IPS DF 6.9 (cell line): ENCODE measurements at places on chromosomes 11 and 22.

- DNase-seq: no peak
Measured at GRCh38 chr11:62721994-62722393, 5.3 kb downstream of the HNRNPUL2 start.

- peak; percentile 18 for DNase-seq
Measured at GRCh38 chr11:56522008-56522407, 21.0 kb downstream of the OR5M11 start.

DNA sequence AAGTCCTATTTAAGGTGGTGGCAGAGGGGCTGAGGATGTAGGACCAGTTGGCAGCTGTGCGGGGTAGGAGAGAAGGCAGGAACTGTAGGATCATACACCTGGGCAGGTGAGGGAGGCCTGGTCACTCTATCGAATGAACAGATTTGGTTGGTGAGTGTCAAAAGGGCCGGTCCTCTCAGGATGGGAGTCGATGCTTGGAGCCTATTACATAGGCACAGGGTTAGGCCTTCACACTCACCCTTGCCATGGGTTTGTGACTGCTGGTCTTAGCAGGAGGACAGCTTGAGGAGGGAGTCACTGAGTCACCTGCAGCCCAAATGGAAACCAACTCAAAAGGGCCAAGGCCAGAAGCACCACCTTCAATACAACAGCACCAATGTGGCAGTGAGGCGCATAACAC, 80.2 kb upstream of the NARS2 start:
- DNase-seq: no peak

DNA sequence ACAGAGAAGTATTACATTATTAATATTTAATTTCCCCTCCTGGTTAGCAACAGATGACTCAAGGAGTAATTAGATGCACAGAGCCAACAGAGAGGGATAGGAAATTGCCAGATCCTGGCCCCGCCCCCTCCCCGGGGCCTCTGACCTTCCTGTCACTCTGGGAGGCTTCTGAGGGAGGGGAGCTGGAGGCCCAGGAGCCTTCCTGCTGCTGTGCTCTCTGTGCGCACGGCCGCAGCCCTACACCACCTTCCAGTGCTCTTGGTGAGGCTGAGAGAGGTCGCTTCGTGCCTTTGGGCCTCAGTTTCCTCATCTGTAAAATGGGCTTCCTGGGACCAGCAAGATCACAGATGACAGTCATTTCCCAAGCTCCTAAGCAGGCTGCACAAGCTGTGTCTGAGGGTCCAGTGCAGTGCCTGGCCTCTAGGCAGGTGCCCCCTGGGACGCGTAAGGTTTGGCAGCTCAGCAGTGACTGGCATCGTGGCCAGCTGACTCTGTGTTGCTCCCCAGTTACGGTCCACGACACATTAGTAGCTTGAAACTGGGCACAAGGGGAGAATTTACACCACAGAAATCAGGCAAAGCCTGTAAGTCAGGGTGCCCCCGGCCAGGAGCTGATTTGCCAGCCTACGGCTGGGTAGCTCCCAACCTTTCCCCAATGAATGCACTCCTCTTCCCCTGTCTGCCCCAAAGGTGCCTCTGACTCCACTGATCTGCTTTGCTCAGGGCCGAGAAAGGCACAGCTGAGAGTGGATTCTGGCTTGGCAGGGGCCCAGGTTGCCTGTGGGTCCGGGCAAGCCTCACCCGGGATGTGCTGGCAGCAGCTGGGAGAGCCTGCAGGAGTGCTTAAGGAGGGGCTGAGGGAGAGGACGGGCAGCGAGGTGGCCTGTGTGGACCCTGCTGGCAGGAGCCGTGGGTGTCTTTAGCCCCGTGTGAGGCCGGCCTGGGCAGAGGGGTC, 2.3 kb downstream of the ADORA2A start:
- no peak for DNase-seq

- DNase-seq: no peak
Measured at GRCh38 chr11:58391879-58392278, 14.8 kb downstream of the OR5B3 start.

- DNase-seq: no peak
Measured at GRCh38 chr22:37308385-37309200, 26.3 kb downstream of the CYTH4 start.

DNA sequence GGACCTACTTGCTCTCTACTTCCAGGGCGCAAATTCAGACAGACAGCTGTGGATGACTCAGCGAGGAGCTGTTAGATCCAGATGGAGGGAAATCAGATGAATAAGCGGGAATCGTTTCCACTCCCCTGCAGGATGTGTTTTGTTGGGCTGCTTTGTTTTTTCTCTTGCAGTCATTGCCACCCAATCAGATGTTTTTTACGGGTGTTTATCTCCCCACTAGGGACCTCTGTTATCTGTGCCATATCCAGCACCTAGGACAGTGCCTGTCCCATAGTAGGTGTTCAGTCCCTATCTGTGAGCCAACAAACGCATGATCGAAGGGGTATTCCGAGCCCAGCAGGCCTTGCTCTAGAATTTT, 51.1 kb upstream of the PARVG start:
- DNase-seq: no peak
